ENCODE measurements at places on chromosomes 7 and 10.
A peak's percentile ranks its signal among the peaks of the same experiment; 100 is the strongest.

GRCh38 chr10:71838264-71839211 is 12.5 kb downstream of the PSAP start:
- DNase-seq, result no peak

DNA sequence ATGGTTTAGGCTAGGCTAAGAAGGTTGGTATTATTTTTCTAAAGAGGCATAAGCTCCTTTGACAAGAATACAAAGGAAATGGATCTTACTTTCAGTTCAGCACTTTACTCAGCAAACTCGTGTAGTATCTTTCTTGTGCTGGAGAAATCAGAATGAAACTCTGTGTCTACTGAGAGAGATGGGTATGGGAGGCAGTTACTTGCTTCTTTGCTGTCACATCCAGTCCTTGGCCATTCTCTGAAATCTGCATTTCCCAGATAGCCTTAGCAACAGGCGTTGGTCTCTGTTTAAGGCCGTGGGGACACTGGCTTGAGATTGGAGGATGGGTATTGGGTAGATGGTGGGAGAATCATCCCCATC is 180.5 kb downstream of the NRP1 start:
- no peak for DNase-seq

DNA sequence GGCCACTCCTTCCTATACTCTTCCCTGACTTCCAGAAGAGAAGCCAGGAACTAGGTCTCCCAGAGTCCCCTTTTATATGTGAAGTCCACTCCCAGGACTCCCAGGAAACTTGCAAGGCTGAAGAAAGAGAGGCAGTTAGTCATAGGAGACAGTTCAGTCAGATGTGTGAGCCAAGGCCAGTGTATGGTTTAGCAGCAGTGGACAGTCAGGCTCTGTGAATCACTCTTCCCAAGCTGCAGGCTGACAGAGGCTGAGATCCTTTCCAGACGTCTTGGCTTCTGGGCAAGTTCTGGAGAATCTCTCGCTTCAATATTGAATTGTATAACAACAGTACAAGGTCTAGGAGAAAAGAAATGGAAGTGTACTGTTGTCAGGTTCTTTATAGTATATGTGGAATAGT is 26.9 kb downstream of the BLVRA start:
- DNase-seq, result peak; percentile 84

DNA sequence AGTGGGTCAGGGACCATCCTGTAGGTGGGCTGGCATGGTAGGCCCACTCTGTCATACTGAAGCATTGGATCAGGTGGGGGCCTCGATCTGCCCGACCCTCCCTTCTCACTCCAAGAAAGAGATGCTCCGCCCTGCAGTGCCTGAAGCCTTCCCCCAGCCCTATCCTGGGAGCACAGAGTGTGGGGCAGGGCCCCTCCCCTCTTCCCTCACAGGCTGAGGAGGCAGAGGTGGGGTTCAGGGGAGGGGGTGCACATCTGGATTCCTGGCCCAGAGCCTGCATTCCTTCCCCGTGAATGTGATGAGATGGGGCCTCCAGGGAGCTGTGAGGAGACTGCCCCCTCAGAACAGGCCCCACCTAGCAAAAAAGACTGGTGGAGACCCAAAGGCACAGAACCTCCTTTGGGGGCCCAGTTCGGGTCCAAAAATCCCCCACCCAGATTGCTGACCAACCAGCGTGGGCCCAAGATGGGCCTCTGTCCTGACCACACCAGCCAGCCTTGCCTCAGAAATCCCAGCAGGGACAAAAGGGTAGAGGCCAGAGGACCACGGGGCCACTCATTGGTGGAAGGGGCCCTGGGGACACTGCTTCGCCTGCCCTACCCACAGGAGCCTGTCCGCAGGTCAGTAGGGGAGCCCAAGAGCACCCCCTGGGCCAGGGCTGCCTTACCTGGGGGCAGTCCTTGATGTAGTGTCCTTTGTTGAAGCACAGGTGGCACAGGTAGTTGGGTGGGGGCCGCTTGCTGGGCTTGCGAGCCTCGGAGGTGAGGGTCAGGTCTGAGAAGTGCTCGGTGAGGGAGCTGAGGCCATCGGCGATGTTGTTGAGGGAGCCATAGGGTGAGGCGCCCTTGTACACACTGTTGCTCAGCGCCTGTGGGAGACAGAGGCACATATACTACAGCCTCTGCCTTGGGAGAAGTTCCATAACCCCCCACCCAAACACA is 13.3 kb downstream of the ZCCHC24 start:
- DNase-seq, result no peak

GRCh38 chr10:86205306-86206239 is 161.0 kb downstream of the GRID1 start:
- no peak for DNase-seq

DNA sequence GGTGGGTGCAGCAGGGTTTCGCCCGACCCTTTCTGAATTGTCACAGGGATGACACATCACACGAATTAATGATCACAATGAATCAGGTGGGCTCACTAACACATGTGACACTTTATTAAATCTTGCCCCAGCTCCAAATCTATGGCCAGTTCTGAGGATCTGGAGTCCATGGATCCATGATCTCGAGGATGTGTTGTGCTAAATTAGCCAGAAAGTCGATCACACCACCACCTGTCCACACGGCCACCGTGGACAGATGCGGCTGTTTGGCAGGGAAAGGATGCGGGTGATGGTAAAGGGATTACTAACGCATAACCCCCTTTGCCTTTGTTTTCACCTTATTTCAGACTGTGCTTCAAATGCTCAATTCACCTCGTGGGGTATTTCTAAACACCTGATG is 96.4 kb downstream of the COBL start:
- no peak for DNase-seq

- no peak for DNase-seq
Observed at GRCh38 chr7:121873289-121874194, 581 bp downstream of the PTPRZ1 start.

DNA sequence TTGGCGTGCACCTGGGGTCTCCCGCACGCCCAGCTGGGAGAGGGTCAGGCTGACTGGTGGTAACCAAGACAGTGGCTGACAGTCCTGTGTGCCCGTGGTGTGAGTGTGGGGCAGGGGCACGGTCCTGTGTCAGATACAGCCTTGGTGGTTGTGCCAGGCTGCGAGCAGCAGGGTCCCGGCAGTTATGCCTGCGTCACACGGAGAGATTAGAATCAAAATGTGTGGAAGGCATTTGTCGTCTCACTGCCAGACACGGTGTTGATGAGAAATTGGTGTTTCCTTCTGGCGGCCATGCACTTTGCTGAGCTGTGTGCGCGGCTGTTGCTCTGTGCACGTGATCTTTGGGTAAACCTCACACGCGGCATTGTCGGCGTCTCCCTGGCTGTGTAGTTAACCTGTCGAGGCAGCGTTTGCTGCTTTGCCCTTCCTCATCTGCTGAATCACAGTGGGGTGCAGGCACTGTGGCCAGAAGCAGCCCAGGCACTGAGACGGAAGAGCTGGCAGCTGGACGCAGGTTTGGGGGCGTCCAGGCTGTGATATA is 87.7 kb downstream of the NKX6-2 start:
- DNase-seq, result no peak

DNA sequence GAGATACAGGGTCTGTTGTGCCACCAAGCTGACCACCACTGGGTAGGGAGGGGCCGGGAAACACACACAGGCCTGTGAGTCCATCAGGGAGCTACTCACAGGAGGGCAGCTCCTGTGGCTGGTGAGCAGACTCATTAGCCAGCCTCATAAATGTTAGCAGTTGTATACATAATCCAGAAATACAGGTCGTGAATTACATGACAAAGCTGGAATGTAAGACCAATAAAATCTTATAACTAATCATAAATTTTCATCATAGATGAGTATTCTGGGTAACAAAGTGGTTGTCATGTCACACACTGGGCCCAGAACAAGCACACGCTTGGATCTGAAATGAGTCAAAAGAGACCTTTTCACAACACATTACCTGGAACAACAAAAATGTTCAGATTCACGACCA is 642.6 kb upstream of the AUTS2 start:
- DNase-seq, result peak; percentile 46

- DNase-seq, result no peak
Observed at GRCh38 chr7:98617051-98617959, at the start of gene NPTX2. Gene NPTX2 (plus strand): TSS chr7:98617285. CDS start chr7:98617462, 177 bp downstream.

DNA sequence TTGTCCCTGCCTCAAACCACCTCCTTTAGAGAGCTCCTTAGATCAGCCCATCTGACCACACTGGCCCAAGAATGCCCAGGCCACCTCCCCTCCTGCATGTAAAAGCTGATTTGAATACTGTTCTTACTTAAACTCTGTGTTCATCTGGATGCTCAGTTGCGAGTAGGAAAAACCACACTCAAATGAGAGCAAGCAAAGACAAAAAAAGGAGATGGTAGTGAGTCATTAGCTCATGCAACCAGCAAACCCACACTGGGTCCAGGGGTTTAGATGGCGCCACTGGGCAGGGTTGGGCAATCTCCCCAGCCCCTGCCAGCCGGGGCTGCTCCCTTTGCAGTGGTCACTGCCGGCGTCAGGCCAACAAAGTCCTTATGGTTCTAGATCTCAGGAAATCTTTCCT is 32.7 kb downstream of the TSPAN15 start:
- peak; percentile 29 for DNase-seq

DNA sequence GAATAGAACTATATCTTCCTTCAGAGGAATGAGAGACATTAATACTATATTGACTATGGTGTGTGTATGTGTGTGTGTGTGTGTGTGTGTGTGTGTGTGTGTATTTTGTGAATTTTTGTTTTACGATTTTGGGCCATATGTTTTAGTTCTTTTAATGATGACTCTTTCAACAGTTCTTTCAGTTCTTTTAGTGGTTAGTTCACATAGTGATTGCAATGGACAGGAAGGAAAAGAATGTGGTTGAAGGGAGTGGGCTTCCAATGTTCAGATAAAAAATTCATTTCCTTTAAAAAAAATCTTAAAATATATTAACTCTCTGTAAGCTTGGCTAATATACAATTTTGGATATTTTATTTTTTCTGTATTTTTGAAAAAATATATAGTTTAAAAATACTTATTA is 315.7 kb upstream of the DGKB start:
- no peak for DNase-seq

- no peak for DNase-seq
Observed at GRCh38 chr7:26543951-26544350, 252.3 kb downstream of the SNX10 start.

DNA sequence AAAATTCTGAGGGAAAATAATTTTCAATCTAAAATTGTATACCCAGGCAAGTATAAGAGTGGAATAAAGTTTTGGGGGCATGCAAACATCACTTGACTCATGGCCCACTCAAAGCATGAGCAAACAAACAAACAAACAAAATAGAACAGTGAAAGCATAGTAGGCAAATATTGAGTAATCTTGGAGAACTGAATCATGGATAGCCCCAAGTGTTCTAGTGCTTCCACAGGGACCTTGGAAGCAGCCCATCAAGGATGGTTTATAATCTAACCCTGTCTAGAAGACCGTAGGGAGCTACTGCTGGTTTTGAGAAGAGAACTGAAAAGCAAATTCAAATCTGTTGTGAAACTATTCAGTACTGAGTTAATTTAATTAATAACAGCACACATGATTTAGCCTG is 22.1 kb downstream of the POLR3A start:
- DNase-seq, result no peak

DNA sequence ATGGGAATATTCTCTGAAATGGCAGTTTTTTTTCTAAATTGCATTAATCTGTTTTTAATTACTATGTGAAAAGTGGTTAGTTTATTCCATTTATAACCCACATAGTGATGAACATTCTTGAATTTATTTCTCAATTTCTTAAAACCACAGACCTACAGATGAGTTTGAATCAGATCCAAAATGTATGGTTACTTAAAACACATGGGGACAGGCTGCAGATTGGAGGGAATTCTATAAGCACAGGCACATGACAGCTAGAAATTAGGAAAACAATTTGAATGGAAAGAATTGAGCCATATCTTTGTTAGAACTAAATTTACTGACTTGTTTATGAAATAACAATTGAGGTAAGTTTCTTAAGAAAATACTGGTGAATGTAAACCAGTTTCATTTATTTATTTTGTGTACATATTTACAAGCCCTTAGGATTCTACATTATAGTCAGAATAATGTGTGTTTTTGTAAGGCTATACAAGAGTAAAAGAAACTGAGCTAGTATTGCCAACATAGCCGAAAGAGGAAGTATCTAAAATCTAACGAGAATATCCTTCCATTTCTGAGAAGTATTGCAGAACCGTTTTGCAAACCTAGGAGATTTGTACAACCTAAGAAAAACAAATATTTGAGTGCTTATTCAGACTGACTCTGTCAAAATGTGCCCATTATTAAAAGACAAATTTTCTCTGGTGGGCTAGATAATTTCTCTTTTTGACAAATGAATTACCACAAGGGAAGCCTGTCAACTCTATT is 434.3 kb upstream of the SEMA3D start:
- no peak for DNase-seq

All from AG09309 (cell line).